H9 (cell line): ENCODE measurements at places on chromosomes 1 and 21.

DNA sequence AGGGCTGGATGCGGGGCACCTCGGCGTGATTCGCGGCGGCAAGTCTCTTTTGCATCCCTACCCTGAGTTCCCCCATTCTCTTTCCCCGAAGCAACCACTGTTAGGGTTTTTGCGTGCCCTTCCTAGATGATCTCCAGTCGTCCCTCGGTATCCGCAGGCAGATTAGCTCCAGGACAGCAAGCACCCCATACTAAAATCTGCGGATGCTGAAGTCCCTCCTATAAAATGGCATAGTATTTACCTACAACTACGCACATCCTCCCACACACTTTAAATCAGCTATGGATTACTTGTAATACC is 22.8 kb upstream of the CFAP126 start:
- DNase-seq: no peak

- DNase-seq: no peak
Measured at GRCh38 chr1:167114725-167115124, 20.9 kb downstream of the STYXL2 start.

GRCh38 chr1:53502641-53503432 is 43.6 kb downstream of the DMRTB1 start:
- peak; percentile 68 for DNase-seq

GRCh38 chr1:24946861-24947658 is 17.0 kb upstream of the RUNX3 start:
- no peak for DNase-seq

- DNase-seq: no peak
Measured at GRCh38 chr1:18484276-18484675, 3.5 kb downstream of the KLHDC7A start.

DNA sequence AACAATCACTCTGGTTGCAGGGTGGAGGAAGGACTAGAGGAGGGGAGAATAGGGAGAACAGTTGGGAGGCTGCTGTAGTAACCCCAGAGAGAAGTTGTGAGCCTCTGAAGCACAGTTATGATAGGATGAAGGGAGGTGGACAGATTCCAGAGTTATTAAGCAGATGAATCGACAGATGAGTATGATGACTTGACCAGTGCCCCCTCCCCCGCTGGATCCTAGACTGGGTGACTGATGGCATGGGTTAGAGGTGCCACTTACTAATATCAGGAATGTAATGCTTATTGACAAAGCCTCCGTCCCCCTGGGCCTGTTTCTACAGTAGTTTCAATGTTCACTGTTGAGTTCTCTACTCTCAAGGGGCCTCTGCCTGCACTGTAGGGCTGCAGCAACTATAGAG is 14.0 kb upstream of the TIPRL start:
- DNase-seq: no peak

DNA sequence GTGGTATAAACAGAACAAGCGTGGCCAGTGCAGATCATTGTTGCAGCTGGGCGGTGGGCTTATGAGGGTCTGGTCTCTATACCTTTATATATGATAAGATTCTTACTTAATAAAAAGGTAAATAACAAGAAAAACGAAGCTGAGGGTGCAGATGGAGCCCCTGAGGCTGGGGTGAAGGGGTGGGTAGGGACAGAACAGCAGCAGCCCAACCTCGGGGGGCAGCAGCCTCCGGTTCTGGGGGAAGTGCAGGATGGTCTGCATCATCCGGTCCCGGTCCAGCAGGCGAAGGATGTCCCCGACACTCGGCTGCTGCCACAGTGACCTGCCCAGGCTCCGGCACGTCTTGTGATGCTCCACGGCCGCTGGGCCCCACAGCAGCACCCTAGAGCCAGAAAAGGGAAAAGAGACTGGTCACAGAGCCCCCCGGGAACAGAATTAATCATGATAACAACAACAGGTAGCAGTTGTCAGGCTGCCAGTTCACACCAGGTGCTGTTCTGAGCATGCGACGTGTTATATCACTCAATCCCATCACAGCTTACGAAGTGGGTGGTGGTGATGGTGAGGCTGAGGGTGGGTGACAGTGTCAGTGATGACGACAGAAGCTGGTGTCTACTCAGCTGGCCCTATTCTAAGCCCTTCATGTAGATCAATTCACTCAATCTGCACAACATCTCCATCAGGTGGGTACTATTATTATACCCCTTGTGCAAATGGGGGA is 35.5 kb downstream of the MRAP start:
- peak; percentile 6 for DNase-seq

GRCh38 chr1:245917403-245917802 is 589.7 kb downstream of the SMYD3 start:
- DNase-seq: no peak

- no peak for DNase-seq
Measured at GRCh38 chr21:37821786-37822450, 94.3 kb downstream of the KCNJ6 start.

- DNase-seq: no peak
Measured at GRCh38 chr1:175188936-175189335, 3.6 kb downstream of the KIAA0040 start.

DNA sequence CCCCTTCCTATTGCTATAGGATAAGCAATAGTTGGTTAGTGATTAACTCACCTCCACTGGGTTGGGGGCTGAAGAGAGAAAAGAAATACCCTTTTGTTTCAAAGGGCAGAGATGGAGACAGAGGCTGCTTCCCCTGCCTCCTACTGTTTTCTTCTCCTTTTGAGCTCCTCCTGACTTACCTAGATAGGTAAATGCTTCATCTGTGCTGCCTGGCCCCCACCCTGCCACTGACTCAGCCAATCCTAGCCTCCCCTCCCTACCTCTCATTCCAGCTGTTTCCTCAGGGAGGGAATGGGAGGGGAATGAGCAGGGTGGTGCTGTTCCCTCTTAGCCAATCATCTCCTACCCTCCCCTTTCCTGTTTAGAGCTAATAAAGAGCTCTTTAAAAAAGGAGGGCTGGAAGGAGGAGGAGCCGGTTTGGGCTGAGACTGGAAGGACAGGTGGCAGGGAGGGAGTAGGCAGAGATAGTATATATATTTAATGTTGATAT is at the start of gene C1orf116:
C1orf116 (minus strand) TSS at position 229 of the 490 bp plus-strand sequence. CDS start 5,158 bp downstream, outside the sequence.
- peak; percentile 95 for DNase-seq

GRCh38 chr1:216457356-216457755 is 34.1 kb upstream of the USH2A start:
- DNase-seq: no peak

GRCh38 chr1:151237678-151238466 is 16.7 kb upstream of the PSMD4 start:
- no peak for DNase-seq

DNA sequence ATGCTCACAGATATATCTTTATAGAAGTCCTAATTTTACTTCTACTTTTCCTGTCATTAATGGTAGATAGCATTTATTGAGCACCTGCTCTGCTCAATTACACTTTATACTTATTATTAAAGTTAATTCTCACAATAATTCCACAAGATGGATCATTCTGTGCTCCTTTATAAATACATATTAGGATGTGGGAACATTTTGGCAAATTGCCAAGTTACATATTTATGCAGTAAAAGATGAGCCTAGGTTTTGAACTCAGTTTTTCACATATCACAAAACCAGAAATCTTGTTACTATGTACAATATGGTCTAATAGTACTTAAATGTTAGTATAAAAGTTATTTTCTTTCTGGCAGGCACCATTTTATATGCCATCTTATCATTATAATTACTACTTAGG is 895.0 kb upstream of the B3GALT2 start:
- DNase-seq: no peak

- no peak for DNase-seq
Measured at GRCh38 chr1:200901796-200902444, 7.2 kb downstream of the INAVA start.

DNA sequence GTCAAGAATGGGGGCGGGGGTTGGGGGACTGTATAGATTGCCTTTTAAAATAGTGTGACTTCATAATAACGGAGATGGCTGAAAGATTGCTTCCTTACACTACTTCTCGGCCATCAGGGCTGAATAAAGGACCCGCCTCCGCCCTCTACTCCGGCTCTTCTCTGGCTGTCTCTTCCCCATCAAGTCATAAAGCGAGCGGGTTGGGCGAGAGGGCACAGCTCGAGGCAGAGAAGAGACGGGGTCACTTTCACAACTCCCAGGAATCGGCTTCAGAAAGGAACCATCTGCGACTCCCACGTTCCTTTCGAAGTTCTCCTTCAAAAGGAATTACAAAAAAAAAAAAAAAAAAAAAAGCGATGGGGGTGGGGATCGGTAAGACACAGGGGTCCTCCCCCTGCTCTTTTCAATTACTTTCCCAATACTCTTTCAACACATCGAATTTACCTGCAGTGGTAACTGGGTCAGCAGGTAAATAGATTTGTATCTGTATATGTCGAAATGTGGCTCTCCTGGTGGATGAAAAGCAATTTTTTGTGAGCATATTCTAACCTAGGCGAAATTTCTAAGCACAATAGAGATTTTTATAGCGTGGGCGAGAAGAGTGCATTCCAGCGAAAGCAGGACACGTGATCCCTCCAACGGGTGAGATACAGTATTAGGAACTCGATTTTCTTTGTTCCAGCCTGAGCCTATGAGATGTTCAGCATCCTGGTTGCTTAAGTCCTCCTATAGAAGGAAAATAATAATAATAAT is 2.0 kb downstream of the LRRC7 start:
- peak; percentile 39 for DNase-seq

DNA sequence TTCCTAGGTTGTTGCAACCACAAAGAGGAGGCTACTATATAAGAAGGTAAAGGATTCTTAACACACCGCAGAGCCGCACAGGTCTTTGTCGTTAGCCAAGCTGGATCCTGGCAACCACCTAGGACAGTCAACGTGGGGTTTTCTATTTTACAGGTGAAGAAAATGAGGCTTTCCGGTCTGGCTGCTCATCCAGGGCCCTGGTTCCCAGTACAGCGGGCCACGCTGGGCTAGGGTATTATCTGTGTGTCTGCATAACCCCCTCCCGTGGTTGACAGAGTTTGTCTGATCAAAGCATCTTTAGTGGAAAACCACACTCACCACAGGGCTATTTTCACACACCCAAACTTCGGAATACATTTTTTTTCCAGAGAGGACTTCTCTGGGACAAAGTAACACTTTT is 39.0 kb upstream of the PDE9A start:
- no peak for DNase-seq

GRCh38 chr1:190904091-190904695 is 426.5 kb upstream of the BRINP3 start:
- no peak for DNase-seq
